ENCODE measurements at places on chromosomes 16 and 17.

DNA sequence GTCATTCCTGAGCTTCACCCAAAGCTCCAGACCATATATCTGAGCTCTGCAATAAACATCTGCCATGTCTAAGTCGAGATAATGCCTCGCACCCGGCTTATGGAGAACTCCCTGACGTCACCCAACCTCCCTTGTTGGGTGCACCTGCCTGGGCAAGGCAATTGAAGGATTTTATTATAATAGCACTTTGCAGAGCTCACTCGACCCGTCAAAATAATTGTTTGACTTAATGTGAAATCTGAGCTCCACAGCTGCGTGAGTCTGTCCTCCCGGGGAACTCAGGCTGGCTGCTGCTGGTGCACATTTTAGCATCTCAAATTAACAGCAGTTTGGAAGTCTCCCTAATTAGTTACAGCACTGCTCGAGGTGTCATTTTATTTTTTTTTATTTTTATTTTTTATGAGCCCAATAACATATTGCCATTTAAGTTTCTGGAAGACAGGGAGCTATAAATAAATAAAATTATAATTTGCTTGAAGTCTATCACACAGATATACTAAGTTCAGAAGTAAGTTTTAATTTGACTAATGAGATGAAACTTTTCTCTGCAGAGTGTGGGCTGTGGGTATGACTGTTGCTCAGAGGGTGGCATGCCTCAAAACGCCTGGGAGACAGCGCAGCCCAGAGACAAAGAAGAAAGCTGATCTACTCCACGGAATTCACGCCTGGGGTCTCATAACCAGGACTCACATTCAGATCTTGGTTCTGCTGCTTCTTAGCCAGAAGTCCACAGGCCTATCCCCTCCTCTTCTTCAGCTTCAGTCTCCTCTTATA, 401.4 kb upstream of the C16orf82 start:
- H3K4me3 ChIP-seq, result no peak overlapping the region
- H3K4me1 ChIP-seq, result no peaks in the 10 kb centered on the region
- H3K27me3 ChIP-seq, result peaks cover 2% of the 10 kb centered on the region
- no peak for DNase-seq
- no peaks in the 10 kb centered on the region for H3K36me3 ChIP-seq

DNA sequence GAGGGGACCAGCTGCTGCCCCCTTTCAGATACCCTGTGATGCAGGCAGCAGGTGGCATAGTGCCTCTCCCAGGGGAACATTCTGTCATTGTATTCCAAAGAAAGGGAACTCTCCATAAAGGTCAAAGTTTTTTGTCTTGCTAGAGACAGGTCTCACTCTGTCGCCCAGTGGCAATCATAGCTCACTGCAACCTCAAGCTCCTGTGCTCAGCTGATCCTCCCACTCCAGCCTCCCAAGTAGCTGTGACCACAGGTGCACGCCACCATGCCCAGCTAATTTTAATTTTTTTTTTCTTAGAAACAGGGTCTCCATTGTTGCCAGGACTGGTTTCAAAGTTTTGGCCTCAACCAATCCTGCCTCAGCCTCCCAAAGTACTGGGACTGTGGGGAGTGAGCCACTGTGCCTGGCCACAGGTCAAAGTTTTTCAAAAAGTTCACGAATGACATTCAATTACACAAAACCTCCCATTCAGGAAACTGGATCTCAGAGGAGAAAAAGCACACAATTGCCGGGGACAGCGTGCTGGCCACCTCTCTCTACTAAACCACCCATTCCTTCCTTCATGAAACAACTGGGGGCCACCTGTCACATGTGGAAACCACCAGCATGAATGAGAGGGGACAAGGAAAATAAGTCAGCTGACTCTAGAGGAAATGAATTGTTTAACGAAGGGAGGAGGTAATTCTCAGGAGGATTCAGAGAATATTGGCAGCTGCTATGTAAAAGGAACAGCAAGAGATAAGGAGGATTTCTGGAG, 80.0 kb downstream of the MARCHF10 start:
- H3K27me3 ChIP-seq, result no peaks in the 10 kb centered on the region
- no peak overlapping the region for H3K27ac ChIP-seq
- no peaks in the 10 kb centered on the region for H3K36me3 ChIP-seq
- peaks cover 2% of the 10 kb centered on the region for H3K4me1 ChIP-seq
- H3K4me3 ChIP-seq, result no peak overlapping the region

DNA sequence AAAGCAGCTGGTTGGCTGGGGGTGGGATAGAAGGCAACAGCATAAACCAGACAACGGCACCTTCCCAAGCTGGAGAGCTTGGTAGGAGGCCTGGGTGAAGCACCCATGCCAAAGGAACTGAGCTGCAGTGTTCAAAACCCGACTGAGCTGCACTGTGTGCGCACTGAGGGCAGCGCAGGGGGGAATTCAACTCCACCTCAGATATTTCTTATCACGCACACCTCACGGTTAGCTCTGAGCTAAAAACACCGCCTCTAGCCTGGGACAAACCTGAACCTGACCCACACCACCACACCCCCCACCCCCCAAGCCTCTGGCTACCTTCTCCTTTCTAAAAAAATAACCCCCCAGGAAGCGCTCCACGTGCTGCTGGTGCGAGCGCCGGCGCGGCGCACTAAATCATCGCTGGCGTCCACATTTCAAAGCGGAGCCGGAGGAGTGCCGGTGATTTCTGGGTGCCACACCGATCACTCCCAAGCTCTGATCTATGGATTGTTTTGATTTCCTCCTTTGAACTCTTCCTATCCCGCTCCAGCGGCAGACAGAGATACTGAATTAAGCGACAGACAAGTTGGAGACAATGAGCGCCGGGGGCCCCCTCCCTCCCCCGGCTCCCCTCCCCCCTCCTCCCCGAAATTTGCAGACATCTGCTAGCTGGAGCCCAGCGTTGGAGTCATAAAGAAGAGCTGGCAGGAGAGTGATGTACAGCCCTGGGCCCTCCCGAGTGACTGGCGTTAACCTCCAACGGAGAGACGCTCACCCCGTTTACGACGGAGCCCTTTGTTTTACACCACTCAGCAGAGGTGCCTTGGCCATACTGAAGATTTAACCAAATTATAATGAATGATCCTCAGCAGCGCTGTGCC, 85.0 kb downstream of the NOG start:
- H3K4me3 ChIP-seq, result no peak overlapping the region
- peak; percentile 22 for DNase-seq
- peaks cover 17% of the 10 kb centered on the region for H3K4me1 ChIP-seq
- H3K27me3 ChIP-seq, result peaks cover 28% of the 10 kb centered on the region
- no peak overlapping the region for H3K27ac ChIP-seq

DNA sequence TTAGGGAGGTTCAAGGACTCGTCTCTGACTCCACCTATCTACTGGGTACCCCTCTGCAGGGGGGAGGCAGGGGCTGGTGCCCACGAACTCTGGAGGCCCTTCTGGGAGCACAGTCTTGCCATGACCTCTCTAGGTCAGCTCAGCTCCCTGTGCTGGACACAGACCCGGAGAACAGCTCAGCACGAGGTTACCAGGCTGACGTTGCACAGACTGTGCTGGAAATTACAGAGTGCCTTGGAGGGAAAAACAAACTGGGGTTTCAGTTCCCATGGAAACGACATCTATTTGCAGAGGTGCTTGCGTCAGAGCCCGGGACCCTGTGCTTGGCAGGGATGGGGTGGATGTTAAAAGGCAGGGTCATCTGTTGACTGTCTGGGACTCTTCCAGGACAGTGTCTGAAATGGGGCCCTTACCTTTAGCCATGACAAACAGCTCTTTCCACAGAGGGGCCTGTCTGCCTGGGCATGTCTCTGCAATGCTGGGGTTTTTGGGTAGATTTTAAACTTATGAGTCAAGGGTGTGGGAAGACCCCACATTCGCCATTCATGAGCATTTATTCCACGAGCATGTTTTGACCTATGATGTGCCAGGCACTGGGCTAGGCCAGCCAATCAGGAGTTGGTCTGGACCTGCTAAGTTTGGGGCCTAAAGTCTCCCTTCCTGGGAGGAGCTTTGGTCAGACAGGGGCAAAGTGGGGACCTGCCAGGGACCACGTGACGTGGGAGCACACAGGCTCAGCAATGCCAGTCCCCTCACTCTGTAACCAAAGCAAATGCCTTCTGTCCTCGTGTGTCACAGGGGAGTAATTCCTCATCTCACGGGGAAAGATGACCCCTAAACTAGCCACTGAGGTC, 22.5 kb downstream of the CCR7 start:
- H3K36me3 ChIP-seq, result no peaks in the 10 kb centered on the region
- no peak overlapping the region for H3K4me3 ChIP-seq
- peak; percentile 99 for DNase-seq
- peaks cover 40% of the 10 kb centered on the region for H3K4me1 ChIP-seq
- no peaks in the 10 kb centered on the region for H3K27me3 ChIP-seq

DNA sequence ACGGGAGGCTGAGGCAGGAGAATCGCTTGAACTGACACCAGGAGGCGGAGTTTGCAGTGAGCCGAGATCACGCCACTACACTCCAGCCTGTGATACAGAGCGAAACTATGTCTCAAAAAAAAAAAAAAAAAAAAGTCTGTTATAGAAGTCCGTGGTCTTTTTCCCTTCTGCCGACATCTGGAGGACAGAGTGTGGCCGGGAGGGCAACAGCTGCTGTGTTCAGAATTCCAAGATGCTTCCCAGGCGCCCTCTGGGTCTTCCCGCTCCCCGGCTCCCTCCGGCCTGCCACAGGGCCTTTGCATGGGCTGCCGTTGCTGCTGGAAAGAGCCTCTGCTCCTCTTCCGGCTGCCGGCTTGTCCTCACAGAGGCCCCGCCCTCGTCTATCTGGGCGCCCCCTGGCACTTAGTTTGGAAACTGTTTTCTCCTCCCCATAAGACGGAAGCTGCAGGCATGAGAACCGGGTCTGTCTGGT, 2.4 kb upstream of the CACNA1H start:
- H3K36me3 ChIP-seq, result peaks cover 8% of the 10 kb centered on the region
- DNase-seq, result peak; percentile 24
- no peak overlapping the region for H3K27ac ChIP-seq
- peaks cover 30% of the 10 kb centered on the region for H3K4me1 ChIP-seq
- H3K27me3 ChIP-seq, result peaks cover 57% of the 10 kb centered on the region

DNA sequence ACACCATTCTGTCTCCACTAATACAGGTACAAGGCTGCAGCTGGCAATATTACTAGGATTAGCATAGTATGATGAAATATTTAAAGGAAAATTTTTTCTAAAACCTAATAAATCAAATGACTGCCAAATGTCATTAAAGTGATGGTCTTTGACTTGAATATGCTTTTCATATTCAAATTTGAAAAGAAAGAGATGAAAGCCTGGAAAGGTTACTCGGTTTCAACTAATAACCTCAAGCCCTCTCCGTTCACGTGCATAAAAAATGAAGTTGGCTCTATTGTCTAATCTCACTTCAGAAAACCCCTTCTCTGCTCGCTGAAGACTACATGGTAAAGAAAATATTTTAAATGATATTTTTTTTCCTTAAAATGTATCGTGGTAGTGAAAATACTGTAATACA, 83.2 kb downstream of the RPGRIP1L start:
- H3K4me3 ChIP-seq, result no peak overlapping the region
- no peaks in the 10 kb centered on the region for H3K36me3 ChIP-seq
- no peak for DNase-seq

- peaks cover 6% of the 10 kb centered on the region for H3K4me1 ChIP-seq
- H3K4me3 ChIP-seq, result no peak overlapping the region
- no peak overlapping the region for H3K27ac ChIP-seq
- no peak for DNase-seq
- no peaks in the 10 kb centered on the region for H3K27me3 ChIP-seq
These were observed 13.6 kb downstream of the CHD9 start for GRCh38 chr16:53068423-53068833.

DNA sequence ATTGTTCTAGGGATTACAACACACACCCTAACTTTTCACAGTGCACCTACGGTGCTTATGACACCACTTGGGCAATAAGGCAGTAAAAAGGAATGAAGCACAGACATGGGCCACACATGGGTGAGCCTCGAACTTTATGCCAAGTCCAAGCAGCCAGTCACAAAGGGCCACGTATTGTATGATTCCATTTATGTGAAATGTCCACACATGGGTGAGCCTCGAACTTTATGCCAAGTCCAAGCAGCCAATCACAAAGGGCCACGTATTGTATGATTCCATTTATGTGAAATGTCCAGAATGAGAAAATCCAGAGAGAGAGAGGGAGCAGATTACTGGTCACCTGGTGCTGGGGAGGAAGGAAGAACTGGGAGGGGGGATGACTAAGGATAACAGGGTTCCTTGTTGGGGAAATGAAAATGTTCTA, 22.2 kb downstream of the RMI2 start:
- no peaks in the 10 kb centered on the region for H3K36me3 ChIP-seq
- H3K27me3 ChIP-seq, result no peaks in the 10 kb centered on the region
- DNase-seq, result no peak

DNA sequence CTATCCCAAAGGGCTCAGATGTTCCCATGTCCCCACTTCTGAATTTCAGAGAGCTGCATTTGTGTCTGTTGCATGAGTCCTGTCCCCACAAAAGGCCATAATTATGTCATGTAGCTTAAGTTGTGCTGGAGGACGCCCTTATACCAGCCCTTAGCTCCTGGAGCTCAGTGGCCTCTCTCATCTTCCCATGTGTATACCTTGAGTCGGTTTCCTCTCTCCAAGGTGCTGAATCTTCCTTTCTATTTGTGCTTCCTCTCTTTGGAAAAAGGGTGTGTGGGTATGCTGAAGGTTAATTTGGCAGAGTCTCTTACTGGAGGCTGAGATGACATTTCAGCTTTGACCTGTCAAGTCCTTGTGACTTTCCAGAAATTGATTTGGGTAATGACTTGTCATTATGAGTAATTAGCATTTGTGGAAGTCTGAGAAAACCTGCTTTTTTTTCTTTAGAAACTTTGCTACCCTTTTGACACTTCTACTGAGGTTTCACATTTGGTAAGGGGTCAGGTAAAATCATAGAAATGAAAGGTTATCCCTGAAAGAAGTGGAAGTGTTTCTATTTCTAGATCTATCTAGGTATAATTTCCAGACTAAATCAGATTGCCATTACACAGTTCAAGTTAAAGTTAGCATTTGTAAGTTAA, 185.4 kb downstream of the ABCC12 start:
- no peak overlapping the region for H3K27ac ChIP-seq
- H3K27me3 ChIP-seq, result no peaks in the 10 kb centered on the region
- no peaks in the 10 kb centered on the region for H3K4me1 ChIP-seq
- peak; percentile 57 for DNase-seq

GRCh38 chr17:66398617-66399016, 96.2 kb downstream of the PRKCA start:
- no peak overlapping the region for H3K27ac ChIP-seq
- no peak overlapping the region for H3K4me3 ChIP-seq
- H3K27me3 ChIP-seq, result no peaks in the 10 kb centered on the region
- DNase-seq, result no peak
- H3K36me3 ChIP-seq, result no peaks in the 10 kb centered on the region

DNA sequence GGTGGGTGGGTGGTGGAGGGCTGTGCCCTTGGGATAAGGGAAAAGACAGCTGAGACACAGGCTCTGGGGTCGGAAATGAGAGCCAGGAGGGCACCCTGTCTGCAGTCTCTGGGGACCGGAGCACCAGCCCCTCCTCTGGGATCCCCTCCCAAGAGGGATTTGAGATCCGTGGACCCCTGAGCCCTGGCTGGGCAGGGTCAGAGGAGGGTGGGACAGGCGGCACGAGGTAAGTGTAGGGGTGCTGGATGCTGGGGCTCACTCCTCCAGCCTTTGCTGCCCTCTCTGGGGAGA, 425 bp downstream of the SGSH start:
- H3K27me3 ChIP-seq, result no peaks in the 10 kb centered on the region
- peak overlapping the region; percentile 63 for H3K27ac ChIP-seq
- peaks cover 58% of the 10 kb centered on the region for H3K36me3 ChIP-seq
- peaks cover 21% of the 10 kb centered on the region for H3K4me1 ChIP-seq

- DNase-seq, result peak; percentile 41
- H3K4me3 ChIP-seq, result peak overlapping the region; percentile 96
- H3K27ac ChIP-seq, result no peak overlapping the region
- peaks cover 6% of the 10 kb centered on the region for H3K4me1 ChIP-seq
- peaks cover 15% of the 10 kb centered on the region for H3K27me3 ChIP-seq
- H3K36me3 ChIP-seq, result no peaks in the 10 kb centered on the region
These were observed 643 bp downstream of the HSDL1 start for GRCh38 chr16:84144209-84144858.
